GM12892 (cell line): ENCODE measurements at places on chromosomes 7 and 10.

DNA sequence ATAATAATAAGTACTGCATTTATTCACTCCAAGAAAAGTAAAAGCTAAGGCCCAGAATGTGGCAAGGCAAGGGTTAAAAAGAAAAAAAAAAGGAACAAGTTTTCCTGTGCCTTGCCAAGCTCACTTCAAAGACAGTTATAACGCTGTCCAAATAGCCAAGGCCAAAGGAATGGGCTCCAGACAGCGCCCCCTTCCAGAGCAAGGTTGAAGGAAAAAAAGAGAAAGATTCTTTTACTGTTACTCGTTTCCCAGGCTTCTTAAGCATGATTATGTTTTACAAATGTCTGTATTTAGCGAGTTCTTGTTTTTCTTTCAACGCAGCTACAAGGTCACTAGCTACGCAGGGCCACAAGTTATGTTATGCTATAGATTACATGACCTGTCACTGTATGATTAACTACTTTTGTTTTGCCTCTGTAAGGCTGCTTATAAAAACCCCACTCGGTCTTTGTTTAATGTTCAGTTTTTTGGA lies 9.1 kb upstream of the EIF4H start:
- DNase-seq: no peak

DNA sequence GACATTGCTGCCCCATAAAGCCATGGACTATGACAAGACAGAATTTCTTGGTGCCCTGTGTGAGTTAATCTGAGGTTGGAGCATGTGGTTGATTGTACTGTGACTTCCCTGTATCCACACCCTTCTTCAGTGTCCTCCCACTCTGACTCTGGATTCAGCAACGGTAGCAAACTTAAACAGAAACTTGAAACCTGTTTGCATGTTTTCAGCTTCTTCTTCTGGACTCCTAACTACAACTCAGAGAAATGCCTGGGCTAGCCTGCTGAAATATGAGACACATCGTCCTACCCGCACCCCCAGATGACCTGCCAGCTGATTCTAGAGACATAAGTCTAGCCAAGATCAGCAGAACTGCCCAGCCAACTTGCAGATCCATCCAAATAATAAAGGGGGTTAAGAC lies 78.4 kb downstream of the IPMK start:
- DNase-seq: no peak

GRCh38 chr7:100469227-100470044 lies 5.4 kb upstream of the SPACDR start:
- DNase-seq: peak; percentile 98

- no peak for DNase-seq
Observed at GRCh38 chr7:119685906-119686305, 587.1 kb upstream of the KCND2 start.

DNA sequence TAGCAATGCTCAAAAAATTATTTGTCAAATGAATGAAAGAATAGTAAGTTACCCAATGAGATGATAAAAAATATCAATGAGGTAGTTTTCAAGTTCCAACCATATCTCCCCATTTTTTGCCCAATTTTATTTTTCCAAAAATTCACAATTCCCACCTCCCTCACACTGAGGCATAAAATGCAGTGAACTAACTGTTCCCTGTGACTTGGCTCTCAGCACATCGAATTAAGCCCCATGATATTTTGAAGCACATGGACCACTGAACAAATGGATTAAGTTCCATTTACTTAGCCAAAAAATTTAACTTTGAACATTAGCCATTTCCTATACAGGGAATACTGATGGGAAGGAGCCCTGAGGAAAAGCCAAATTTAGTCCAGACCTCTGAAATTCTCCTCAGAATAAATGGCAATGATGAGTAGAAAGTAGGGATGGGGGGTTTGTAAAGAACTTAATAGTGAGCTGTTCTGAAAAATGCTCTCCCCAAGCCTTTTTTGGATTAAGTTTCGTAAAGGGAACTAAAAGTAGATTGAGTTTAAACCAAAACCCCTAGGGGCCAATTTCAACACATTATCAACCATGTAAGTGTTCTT lies 166.3 kb upstream of the GRM3 start:
- no peak for DNase-seq

DNA sequence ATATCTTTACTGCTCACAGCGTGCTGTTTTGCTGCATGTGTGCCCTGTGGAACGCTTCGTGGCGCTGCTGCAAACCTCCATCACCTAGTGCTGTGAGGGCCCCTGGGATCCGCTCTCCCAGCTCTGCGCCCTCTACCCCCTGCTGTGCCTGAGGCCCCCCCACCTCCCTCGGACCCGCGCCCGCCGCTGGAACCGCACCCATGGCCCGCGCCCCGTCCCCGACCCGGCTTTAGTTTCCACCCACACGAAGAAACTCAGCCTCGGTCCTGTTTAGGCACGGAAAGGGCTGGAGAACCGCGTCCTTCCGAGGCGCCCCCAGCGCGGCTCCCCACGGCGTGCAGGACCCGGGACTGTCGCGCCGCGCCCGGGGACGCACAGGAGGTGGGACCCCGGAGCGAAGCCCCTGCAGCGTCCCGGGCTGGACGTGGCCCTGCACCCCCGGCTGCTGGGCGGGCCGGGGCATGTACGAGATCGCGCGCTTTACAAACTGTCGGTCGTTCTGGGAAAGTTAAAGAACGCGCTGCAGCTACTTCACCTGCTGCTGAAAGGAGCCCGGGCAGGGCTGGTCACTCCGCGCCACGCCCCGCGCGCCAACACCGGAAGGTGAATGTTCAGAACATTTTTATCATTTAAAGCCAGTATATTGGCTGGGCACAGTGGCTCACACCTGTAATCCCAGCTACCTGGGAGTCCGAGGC lies 54.3 kb downstream of the BMS1 start:
- DNase-seq: no peak

- no peak for DNase-seq
Observed at GRCh38 chr10:132005147-132005546, 23.4 kb upstream of the BNIP3 start.

- no peak for DNase-seq
Observed at GRCh38 chr7:78301407-78301806, 502.8 kb downstream of the PHTF2 start.

DNA sequence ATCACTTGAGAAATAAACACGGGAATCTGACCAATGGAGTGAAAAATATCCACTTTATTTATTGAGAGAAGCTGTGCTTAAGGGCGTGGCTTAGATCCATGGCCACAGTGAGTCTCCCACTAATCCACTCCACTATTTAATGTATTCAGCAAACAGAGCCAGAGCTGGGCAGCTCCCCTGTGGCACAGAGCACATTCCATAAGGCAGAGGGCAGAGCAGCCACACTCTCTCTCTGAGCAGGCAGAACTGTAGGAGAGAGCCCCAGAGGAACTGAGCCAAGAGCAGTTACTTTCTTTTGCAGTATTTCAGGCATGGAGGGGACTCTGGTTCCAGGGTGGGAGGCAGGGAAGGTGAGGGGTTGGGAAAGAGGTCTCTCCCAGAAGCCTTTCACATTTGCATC lies 106.0 kb downstream of the GALNT17 start:
- DNase-seq: no peak

- no peak for DNase-seq
Observed at GRCh38 chr10:18264466-18265050, 124.3 kb downstream of the CACNB2 start.

DNA sequence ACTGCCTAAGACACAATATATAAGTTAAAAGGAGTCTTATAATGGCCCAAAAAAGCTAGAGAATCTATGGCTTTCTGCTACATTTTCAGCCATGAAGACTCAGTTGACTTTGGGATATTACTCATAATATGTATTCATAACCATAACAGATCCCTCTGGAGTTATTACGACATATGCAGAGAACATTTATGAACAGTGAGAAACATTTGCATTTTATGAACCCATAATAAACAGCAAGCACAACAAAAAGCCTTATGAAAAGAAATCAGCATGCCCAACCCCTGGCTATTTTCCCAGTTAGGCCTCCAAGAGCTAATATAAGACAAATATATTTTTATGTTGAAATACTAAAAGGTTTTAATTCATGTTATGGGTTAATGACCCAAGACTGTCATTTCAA lies 52.4 kb downstream of the ARMH3 start:
- DNase-seq: no peak

GRCh38 chr10:58152673-58153263 lies 114.9 kb downstream of the IPMK start:
- no peak for DNase-seq

DNA sequence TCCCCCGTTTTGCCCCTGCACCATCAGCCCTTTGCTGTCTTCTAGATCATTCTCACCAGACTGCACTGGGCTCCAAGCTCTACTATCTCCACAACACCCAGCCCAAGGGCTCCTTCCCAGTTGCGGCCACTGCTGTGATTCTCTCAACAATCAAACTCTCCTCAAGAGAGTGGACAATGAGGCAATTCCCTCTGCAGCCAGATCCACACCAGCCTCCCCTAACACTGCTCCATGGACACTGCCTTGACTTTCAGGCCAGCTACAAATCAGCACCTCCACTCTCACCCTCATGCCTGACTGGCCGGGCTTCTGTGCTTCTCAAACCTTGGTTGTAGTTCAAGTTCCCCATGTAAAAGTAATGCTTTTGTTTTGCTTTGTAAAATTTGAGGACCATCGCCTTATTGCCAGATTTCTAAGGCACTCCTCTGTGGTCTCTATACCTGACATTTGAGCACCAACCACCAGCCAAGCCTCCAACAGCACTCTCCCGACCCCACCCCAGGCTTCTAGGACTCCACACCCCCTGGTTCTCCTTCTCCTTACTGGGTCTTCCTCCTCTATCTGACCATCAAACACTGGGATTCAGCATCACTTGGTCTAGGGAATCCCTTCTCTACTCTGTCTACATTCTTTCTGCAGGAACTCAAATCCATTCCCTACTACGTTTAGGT lies 45.4 kb downstream of the PPIF start:
- DNase-seq: peak; percentile 5

DNA sequence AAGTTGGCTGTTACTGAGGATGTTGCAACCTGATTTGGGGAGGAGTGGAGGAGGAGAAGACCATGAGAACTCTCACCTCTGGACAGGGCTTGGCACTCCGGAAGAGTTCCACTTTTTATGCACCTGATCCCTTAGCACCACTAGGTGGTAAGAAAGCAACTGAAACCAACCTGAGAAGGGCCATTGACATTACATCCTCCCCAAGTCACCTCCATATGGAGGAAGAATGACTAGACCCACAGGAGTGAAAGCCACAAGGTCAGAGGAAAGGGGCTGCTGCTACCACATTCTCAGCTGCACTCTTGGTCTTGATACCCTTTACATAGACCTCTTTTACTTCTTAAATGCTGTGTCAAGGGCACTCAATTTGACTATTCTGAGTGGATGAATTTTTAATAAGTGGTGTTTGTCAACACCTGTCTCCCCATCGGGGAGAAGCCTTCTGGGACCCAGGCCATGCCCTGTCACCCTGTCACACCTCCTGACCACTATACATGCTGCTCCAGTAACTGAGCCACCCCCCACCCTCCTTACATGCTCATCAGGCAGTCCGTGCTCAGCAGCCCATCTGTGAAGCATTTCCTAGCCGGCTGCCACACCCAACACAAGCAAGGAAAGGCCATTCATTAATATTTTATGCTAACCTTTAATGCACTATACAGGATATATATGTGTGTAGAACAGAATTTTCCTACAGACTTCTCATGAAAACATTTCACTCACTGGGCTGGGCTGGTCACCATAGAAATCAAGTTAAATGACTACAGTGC lies 362.9 kb downstream of the GFRA1 start:
- no peak for DNase-seq
